Liver (tissue), 10 donors: ENCODE measurements at places on chromosomes 12 and 14. TPM values are rescaled to one million over a fixed set of nuclear protein-coding genes. Genes with fewer than 3 reads are reported as not detected.

The LTB4R gene
- 2.1 TPM for total RNA-seq

The SYCP3 gene
- total RNA-seq: 0.17 TPM

The SUPT16H gene
- total RNA-seq: 27.9 TPM

The HOMEZ gene
- 3.4 TPM for total RNA-seq

The ITPK1 gene
- 41.2 TPM for total RNA-seq

GRCh38 chr14:51828017-51828797, 32.2 kb upstream of the GNG2 start:
- no peaks in the 10 kb centered on the region for H3K36me3 ChIP-seq
- no peaks in the 10 kb centered on the region for H3K27me3 ChIP-seq
- H3K4me3 ChIP-seq: no peak overlapping the region
- no peak overlapping the region for H3K27ac ChIP-seq
- H3K4me1 ChIP-seq: no peaks in the 10 kb centered on the region
- DNase-seq: no peak

- H3K4me3 ChIP-seq: no peak overlapping the region
- peak; percentile 73 for DNase-seq
- H3K4me1 ChIP-seq: no peaks in the 10 kb centered on the region
- no peaks in the 10 kb centered on the region for H3K36me3 ChIP-seq
- no peak overlapping the region for H3K27ac ChIP-seq
These were observed 86.3 kb downstream of the KIF26A start for GRCh38 chr14:104224506-104225277.
